ENCODE measurements at places on chromosomes 6 and 20. TPM values are rescaled to one million over a fixed set of nuclear protein-coding genes. Genes with fewer than 3 reads are reported as not detected.

- no peak for DNase-seq
Measured at GRCh38 chr6:15995493-15995892, 133.4 kb upstream of the MYLIP start.

DNA sequence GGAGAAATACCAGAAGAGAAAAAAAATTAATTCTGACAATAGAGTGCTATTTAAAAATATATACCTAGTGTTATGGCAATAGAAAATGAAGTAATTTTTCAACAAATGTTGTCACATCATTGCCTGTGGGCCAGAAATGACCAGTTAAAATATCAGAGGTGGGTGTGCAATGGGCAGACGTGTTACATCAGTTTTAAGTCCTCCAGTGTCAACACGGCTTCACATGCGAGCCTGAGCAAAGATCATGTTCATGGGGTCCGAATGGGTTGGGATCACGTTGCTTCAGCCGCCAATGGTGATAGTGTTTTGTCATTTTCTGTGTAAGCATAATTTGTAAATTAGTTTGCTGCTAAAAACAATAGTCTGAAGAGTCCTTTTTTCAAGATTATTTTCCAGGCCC, 27.5 kb downstream of the TMEM200A start:
- DNase-seq = no peak

GRCh38 chr6:77245026-77245425, 218.3 kb downstream of the HTR1B start:
- no peak for DNase-seq

DNA sequence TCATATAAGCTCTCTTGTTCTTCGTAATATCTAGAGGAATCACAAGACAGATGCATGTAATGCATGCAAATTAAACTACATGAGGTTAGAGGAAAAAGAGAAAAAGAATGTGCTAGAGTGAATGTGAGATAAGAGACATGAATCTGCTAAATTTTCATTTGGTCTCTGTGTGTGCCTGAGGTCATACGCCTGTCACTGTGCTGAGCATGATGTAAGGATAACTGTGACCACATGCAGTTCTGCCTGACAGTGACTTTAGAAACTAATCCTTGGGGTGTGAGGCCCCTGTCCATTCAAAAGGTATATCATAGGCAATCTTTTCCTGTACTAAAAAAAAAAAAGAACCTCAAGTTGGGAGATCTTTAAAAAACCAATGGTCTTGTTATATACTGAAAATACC, 70.6 kb downstream of the SHPRH start:
- no peak for DNase-seq

DNA sequence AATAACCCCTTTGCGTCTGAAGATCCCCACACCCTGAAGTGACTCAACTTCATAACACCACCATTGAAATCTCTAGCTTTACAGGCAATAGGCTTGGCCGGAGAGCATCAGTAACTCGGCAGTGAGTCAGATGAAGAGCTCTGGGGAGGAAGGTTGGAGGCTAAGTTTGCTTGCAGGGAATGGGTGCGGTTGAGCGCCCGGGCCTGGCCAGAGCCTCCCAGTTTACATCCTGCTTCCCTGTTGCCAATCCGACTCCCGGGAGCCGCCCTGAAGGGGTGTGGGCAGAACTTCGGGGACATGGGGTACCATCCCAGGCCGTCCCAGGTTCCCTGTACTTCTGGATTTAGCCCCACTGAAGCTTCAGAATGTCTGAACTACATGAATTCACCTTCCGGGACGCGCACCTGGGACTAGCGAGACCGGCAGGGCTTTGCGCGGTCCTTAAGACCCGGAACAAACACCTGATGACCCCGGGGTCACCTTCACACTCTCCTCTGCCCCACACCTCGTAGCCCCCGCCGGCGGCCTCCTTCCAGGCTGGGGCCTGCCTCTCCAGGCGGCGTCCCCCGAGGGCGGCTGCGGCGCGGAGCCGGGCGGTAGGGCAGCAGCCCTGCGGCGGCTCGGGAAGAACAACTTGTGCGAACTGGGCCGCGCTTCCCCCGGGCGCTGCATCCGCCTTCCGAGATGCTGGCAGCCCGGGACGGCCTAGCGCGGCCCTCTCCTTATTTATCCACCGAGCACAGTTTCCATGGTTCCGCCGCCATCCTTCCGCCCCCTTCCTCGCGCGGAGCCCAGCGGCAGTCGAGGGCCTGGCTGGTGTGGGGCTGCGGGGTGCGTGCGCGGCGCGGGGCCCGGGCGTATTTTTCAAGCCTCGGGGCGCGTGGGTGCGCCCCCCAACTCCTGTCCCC, 56.6 kb upstream of the RREB1 start:
- no peak for DNase-seq

DNA sequence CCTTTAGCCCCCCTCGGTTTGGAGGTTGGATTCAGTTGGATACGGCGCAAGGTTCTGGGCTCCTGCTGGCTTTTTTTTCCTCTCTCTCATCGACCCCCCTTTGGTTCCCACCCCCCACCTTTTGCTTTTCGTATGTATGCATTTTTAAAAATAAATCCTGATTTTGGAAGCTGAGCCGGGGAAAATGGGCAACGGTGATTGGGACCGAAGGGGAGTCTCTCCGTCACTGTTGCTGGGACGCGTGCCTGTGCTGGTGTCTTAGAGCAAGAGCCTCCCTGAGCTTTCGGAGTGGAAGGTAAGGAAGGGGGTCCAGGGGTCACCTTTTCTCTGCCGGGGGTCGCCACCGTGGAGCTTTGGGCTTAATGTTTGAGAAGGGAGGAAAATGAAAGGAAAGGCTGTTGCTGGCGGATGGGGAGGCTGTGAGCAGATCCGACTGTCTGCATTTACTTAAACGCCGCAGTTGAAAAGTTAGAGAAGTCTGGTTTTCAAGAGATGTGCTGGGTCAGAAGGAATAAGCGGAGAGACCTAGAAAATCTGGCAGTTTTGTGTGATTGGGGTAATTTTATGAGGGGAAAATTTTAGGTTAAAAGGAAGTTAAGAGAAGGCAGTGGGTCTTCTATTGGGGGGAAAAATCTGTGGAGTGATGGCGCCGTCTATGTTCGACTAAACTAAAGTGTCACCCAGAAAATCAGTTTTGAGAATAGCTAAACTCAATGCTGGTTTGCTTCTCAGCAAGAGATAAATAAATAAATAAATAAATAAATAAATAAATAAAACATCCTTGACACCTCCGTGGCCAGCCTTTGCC, 828 bp downstream of the ADGRB3 start:
- peak; percentile 72 for DNase-seq

DNA sequence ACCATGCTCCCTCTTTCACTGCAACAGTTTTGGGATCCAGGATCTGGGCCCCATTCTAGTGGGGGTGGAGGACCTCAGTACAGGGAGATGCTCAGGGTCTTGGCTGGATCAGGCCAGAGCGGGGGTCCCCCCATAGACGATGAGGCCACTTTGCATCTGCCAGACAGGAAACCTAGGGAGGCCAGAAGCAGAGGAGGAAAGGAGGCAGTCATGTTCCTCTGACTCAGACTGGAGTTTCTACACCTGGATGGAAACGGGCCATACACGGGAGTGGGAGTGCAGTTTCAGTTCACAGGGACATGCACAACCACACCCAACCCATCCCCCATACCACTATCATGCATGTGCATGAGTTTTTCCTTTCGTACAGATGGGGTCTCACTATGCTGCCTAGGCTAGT, 3.6 kb upstream of the EMILIN3 start:
- no peak for DNase-seq

- peak; percentile 91 for DNase-seq
Measured at GRCh38 chr20:45771182-45771759, 20.4 kb downstream of the WFDC3 start.

- DNase-seq = no peak
Measured at GRCh38 chr20:58843128-58843556, 7.6 kb downstream of the GNAS-AS1 start.

DNA sequence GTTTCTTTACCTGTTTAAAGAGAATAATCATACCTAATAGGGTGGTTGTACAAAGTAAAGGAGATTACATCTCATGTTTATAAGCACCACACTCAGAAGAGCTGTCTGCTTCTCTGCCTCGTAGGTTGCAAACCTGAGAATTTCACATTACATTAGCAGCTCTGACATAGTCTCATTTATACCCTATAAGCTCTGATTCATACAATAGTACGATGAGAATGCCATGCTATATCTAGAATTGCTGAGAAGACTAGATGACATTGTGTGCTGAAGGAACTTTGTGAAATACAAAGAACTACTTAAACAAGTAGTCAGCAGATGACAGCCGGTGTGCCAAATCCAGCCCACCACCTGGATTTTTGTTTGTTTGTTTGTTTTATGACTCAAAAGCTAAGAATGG, 121.2 kb downstream of the ADAT2 start:
- no peak for DNase-seq

DNA sequence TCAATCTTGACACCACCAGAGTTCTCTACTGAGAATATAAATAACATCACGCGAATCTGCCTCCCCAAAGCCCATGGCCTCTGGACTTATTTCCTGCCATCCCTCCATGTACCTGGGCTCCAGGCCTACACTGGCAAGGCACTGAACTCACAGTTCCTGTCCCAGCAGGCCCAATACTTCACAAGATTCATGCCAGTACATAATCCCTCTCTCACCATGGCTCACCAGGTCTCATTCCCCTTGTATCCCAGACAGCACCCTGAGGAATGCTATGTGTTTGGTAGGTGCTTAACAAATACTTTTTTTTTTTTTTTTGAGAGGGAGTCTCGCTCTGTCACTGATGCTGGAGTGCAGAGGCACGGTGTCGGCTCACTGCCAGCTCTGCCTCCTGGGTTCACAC, 1.9 kb downstream of the KIF16B start:
- DNase-seq = no peak

DNA sequence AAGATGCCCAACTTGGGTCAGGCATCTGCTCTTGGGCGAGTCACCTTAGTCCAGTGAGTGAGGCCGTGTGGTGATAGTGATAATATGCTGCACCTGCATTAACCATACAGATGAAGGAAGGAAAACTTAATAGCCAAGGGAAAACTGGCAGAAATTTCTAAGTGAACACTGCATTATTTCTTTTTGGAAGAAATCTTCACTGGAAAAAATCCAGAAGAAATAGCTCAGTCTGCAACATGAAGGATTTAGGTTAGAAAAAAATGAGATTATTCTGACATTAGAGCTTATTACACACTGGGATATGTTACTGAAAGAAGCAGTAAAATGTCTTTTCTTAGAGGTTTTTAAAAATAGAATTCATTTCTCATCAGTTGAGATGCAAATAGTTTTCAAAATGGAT, 947.3 kb downstream of the KIF16B start:
- no peak for DNase-seq

- no peak for DNase-seq
Measured at GRCh38 chr6:5701174-5701573, 305.6 kb downstream of the NRN1 start.

DNA sequence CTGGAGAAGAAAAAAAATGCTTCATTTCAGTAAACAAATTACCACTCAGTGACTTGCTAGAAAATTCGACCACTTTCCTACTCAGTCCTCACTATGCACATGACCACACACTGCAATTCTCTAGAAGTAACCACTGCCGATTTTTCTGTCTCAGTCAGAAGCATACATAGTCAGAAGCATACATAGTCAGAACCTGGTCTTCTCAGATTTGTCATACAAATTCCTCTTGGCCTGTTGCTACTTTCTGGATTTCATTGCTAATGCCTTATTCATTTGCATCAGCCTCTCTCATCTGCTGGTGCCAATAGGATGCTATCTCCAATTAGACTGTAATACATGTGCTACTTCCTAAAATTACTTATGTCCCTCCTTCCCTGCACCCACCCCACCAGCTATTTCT, 10.2 kb upstream of the KIF16B start:
- DNase-seq = no peak

DNA sequence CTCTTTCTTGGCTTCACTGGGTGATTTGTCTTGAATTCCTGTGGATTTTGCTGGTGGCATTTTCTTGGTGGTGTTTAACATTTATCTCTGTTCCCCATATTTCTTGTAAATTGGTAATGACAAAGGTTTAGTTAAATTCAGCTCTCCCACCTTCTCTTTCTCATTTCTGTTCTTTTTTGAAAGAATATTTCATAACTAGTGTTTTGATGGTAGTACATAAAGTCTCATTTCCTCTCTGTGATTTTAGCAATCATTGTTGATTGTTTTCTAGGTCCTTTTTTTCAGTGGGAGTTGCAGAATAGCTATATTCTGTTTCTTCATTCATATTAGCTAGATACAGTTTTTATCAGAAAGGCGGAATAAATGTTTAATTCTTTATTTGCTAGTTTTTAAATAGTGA, 73.1 kb downstream of the QKI start:
- DNase-seq = no peak

DNA sequence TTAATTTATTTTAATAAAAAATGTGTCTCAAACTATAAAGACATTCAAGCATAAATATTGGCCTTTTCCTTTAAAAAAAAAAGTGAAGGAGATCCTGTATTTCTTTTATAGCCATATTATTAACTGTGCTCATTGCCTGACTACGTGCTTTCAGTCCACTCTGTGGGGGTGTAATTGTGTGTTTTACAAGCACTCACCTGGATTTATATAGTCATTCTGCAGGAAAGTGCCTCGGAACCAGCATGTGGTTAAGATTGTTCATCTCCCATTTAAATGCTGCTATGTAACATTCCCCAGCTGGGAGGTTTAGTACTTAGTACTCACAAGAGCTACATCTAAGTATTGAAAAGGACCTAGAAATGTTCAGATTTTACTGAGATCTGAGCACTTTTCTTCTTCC, 47.9 kb upstream of the SLC22A16 start:
- DNase-seq = no peak

GRCh38 chr20:37911838-37912281, 8.9 kb downstream of the VSTM2L start:
- no peak for DNase-seq

DNA sequence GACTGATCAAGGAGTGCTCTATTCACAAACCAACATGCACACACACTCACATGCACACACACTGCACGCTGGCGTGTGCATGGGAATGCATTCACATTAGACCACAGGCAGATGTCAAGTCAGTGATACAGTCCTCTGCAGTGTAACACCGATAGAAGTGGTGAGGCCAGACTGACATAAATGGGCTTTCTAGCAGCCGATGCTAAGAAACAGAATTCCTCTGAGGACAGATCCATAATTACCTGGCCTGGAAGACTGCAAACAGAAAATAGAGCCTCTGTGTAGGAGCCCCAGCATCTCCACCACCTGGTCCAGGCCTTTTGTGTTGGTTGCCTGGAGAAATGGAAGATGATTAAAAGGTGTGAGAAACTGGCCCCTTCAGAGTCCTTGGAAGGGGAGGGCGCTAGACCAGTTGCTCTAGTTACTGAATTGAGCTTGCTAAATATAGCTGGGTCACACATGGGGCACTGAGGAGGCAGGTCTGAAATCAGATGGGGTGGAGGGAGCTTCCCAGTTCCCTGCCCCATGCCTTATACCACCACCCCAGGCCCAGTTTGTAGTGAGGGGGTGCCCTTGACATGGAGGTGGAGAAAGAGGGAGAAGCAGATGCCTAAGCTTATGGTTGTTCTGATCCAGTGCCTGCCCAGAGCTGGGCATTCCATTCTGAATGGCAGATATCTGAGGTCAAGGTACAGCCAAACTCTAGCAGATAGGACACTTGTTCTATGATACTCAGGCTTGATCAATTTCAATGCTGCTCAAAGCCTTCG, 233.8 kb downstream of the LRFN2 start:
- no peak for DNase-seq

GRCh38 chr6:170225852-170226417, 64.9 kb downstream of the DLL1 start:
- no peak for DNase-seq

Gene C6orf118
- total RNA-seq = not detected

Gene TSPO2
- total RNA-seq = not detected

Gene ZSCAN23
- total RNA-seq = not detected

Gene TSHZ2
- 51.9 TPM for total RNA-seq

Gene AHCY
- total RNA-seq = 93.8 TPM

Gene PAK5
- total RNA-seq = not detected

Gene ATAT1
- 13.7 TPM for total RNA-seq

Gene POLR1H
- 36.9 TPM for total RNA-seq

Gene LTB
- total RNA-seq = not detected

Gene SLX4IP
- total RNA-seq = 4.5 TPM

Gene BPIFB2
- total RNA-seq = not detected

Data from ascending aorta (tissue), 2 donors.